ENCODE measurements at places on chromosomes 16 and 17.

GRCh38 chr16:63978240-63978639 lies 1143.6 kb downstream of the CDH11 start:
- no peak for DNase-seq

DNA sequence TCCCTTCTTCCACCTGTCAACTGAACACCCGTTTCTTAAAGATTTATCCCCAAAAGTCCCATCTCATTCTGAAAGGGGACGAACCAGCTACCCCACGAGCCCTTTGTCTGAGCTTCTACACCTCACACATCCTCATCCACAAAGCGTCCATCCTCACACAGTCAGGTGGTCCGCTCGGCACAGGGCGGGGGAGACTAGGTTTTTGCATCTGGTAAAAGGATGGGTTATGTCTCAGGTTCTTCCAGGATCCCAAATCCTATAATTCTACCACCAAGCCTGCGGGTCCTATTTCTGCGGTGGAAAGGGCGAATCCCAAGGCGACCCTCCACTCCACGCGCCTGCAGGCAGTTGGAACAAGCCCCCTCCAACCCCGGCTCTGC lies 458 bp downstream of the GFOD2 start:
- no peak for DNase-seq

- peak; percentile 10 for DNase-seq
Observed at GRCh38 chr16:90019543-90020259, 445 bp upstream of the DBNDD1 start.

- DNase-seq: no peak
Observed at GRCh38 chr17:63542942-63543821, 7.1 kb upstream of the DCAF7 start.

GRCh38 chr17:18102640-18103039 lies 5.9 kb upstream of the MYO15A start:
- no peak for DNase-seq

Data from activated CD4-positive, CD25-positive, alpha-beta regulatory T cell (primary cell).